ENCODE measurements at places on chromosomes 5 and 9. TPM values are rescaled to one million over a fixed set of nuclear protein-coding genes. Genes with fewer than 3 reads are reported as not detected.

DNA sequence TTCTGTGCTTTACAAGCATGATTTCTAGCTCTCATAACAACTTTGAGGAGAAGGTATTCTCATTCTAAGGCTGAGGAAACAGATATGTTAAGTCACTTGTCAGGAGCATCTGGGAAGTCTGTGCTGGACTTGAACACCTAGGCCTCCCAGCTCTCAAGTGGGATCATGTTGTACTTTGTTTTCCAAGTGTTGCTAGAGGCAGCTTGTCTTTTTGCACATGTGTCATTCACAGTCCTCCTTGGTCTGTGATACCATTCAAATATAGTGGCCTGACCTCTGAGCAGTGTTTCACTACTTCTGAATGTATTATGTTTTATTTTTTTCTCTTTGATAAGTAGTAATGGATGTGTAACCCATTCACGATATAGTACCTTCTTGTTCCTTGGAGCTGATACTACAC lies 21.2 kb downstream of the ZSWIM6 start:
- no peak for DNase-seq

DNA sequence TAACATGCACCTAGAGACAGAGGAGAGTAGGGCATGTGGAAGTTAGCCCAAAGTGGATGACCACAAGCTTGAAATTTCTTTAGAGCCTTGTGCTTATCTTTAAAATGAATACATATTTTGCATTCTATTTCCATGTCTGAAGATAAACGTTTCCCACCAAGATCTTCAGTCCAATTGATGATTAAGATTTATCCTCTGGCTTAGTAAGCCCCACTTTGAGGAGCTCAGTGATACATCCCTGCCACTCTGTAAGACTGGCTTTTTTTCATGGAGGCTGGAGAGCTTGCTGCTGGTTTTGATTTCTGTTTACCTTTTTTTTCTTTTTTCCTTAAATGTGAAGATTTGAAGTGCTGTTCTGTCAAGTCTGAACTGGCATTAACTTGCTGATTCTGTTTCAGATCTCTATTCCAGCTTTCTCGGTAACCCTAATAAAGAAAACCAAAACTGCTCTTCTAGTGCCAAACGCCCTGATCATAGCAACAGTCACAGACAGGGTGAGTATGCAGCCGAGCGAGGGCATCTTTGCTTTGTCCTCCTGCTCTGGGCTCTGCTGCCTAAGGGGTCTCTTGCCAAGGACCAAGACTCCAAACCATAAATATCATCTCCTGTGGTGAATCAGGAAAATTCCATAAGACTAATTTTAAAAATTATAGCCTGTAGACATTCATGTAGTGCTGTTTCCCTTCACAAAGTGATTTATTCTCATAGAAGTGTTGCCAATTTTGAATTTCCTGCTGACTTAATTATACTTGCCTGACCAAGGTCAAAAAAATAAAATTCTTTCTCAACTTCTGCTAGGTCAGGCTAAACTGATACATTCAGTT lies 54.3 kb downstream of the GRAMD2B start:
- DNase-seq = no peak

DNA sequence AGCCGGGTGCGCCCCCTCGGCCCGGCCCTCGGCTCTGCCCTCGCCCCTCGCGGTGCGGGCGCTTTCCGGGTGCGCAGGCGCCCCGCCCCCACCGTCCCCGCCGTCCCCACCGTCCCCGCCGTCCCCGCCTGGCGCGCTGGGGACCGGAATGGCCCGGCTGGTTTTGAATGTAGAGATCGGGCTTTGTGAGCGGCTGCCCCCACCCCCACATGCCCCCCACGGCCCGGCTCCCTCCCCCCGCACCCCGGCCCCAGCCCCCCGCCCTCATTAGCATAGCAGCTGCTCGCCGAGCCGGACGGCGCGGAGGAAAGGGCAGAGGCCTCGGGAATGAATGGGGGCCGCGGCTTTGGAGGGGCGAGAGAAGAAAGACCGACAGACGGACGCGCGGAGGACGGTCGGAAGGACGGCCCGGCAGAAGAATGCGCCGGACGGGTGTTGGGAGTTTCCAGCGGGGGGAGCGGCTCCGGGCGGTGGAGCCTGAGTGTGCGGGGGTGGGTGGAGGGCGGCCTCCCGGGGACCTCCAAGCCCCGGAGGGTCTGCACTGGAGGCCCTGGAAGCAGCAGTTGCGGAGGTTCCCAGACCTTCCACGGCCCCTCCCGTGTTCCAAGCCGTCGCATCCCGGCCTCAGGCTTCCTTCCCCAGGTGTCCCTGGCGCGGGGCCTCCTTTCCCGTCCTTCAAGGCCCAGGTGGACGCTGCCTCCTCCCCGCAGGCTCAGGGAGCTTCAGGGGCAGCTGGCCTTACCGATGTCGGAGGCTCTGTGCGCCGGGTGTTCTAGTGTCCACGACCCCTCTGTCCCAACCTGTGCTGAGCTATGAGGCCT lies 6.0 kb downstream of the NRARP start:
- no peak for DNase-seq

PPP2R2B gene
- total RNA-seq = 0.43 TPM

- DNase-seq = no peak
These were observed 137.8 kb downstream of the CEMIP2 start for GRCh38 chr9:71630377-71630995.

Measured in Right ventricle myocardium inferior (tissue), 1 donor.